Activated CD8-positive, alpha-beta memory T cell treated with anti-CD3 and anti-CD28 coated beads, Interleukin-2, amount 10 ng/mL, durations not matched to agents 7 days and 5 days (primary cell): ENCODE measurements at places on chromosomes 1 and 21. TPM values are rescaled to one million over a fixed set of nuclear protein-coding genes. Genes with fewer than 3 reads are reported as not detected.

Gene CFHR4
- total RNA-seq, result not detected

Gene LMX1A
- total RNA-seq, result not detected

Gene FCRL5
- total RNA-seq, result not detected

Gene COL9A2
- 12.4 TPM for total RNA-seq

Gene KCNJ9
- not detected for total RNA-seq

Gene EPHA2
- not detected for total RNA-seq

Gene IL23R
- total RNA-seq, result 0.53 TPM

Gene FCGR2B
- 0.20 TPM for total RNA-seq

Gene SUSD4
- not detected for total RNA-seq

Gene SLC37A1
- 14.8 TPM for total RNA-seq

DNA sequence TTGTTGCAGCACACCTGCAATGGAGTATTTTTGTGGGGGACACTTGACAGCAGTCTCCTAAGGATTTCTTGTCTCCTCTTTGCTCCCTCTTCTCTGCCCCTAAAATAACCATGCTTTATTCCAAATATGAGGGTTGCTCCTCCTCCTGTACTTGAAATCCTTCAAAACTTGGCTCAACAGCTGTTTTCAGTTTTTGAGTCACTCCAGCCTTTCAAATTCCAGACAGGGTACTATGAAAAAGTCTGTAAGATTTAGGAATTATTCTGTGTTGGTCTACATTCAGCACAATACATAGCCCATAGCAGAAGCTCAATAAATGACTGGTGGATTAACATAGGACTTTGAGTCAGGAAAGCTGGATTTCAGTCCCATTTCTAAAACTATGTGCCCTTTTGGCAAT, 5.5 kb downstream of the AP4B1 start:
- no peak for DNase-seq

DNA sequence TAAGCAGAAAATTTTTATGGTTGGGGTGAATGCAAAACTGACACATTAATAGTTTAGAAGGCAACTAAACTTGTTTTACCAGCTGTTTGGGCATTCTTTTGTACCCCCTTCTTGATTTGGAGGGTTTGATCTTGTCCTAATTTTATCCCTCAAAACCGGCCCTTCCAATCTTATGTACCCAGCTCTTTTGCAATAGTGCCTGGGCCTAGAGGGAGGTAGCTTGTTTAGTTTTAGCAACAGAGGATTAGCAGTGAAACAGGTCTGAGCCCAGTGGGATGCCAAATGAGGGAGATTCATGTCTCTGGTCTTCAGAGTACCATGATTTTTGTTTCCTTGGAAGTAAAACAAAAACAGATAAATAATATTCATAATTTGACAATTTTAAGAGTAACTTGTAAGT, 45.1 kb downstream of the CRP start:
- no peak for DNase-seq

GRCh38 chr1:182166750-182167149, 105.2 kb upstream of the ZNF648 start:
- no peak for DNase-seq

DNA sequence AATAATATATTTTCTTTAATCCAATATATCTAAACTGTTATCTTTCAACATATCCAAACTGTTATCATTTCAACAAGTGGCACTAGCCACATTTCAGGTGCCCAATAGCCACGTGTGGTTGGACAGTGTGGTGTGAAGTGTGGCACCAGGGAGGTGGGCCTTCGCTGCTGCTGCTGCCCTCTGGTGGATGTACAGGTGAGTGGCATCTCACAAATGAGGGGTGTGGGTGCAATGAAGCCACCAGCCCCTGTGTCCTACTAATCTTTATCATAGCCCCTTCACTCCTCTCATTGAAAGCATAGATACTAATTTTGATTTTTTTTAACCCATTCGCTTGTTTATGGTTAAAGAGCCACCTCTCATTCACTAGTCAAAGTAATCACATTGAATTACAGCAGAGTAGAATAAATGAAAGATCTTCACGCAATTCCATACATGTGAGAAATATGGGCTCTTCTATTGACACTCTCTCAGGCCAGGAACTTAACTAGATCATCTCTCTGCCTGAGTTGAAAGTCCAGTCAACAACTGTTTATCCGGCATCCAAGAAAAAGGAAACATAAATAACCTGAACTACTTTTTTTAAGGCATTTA, 499.2 kb downstream of the OMA1 start:
- no peak for DNase-seq

- DNase-seq, result no peak
Observed at GRCh38 chr1:150985179-150985825, 3.2 kb downstream of the ANXA9 start.

GRCh38 chr1:216723274-216723780, at the start of gene ESRRG:
ESRRG (minus strand) TSS chr1:216723429; CDS start chr1:216723299, 130 bp downstream.
- no peak for DNase-seq

DNA sequence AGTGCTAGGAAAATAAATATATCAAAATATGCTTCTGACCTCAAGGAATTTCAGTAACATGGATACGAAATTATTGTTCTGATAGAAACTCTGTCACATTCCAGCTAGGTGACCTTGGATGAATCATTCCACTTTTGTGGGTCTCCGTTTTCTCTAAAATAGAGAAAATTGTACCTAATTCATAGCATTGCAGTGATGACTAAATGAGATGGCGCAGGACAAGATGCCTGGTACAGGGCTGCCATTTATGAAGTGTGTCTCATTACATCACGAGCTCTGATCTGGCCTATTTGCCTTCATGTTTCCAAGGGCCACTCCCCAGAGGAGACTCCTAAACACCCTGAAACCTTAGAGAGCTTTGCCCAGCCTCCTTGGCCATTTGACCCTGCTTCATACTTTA, 480.0 kb upstream of the USP24 start:
- DNase-seq, result no peak

GRCh38 chr1:43005460-43006361, 47.0 kb upstream of the SLC2A1 start:
- no peak for DNase-seq
